ENCODE measurements at places on chromosomes 5 and 9. TPM values are rescaled to one million over a fixed set of nuclear protein-coding genes. Genes with fewer than 3 reads are reported as not detected.

WDR38 gene
- not detected for total RNA-seq

DRD1 gene
- total RNA-seq, result not detected

CLK4 gene
- 106 TPM for total RNA-seq

ADGRD2 gene
- total RNA-seq, result not detected

GPR21 gene
- 1.8 TPM for total RNA-seq

ACOT12 gene
- 1.1 TPM for total RNA-seq

- no peak for DNase-seq
Observed at GRCh38 chr9:91658513-91659105, 235.0 kb upstream of the NFIL3 start.

DNA sequence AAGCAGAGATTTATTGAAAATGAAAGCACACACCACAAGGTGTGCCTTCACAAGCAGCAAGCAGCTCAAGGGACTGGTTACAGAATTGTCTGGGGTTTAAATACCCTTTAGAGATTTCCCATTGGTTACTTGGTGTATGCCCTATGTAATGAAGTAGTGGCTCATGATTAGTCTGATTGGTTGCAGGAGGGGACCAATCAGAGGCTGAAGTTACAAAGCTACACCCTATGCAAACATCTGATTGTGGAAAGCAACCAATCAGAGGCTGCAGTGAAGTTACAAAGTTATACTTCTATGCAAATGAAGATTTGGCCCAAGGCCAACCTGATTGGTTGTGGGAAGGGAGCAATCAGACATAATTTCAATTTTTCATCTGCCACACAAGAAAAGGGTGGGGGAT is 119.9 kb downstream of the C9orf152 start:
- DNase-seq, result no peak

- DNase-seq, result no peak
Observed at GRCh38 chr9:35789541-35789940, 1.9 kb upstream of the NPR2 start.

DNA sequence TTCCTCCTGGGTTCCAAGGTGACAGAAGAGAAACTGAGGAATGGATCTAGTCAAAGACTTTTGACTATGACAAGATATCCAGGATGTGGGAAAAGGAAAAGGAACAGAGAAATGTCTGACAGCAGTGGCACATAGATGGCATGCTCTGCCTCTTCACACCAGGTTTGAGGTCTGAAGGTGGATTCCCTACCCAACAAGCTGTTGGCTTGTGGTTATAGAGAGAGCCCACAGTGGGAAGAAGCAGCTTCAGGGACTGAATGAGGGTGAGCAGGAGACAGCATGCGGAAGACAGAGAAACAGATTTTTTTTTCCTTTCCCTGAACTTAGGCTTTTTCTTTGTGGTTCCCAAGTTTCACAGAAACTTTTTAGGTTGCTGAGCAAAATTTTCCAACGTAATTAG is 20.6 kb downstream of the IFNW1 start:
- DNase-seq, result no peak

- DNase-seq, result no peak
Observed at GRCh38 chr9:112720113-112720780, 2.3 kb upstream of the INIP start.

DNA sequence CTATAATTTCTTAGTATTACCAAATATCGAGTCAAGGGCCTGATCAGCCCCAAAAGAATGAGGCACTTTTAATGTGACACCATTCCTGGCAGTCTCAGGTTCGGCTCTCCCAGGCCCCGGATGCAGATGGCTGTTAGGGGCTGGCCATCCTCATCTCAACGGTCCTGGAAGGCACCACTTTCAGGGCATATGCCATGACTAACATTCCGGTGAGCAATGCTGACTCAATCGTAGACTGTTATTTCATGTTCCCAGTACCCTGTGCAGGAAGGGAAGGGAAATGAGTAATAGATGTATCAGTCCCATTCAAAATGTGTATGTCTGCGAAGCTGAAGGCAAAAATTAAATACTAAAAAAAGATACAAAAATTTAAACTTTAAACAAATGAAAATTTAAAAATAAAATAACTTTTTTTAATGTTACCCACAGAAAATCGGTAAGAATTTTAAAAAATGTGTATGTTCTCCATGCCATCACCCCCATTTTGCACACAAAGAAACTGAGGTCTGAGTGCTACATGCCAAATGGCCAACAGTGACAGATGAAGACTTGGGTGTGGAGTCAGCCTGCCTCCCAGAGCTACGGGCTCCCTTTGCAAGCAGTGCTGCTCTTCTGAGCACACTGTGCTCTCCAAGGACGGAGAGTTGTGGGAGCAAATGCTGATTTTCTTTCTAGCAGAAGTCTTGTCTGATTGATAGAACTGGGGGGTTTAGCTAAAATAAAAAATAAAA is 79.0 kb downstream of the GLDC start:
- no peak for DNase-seq

DNA sequence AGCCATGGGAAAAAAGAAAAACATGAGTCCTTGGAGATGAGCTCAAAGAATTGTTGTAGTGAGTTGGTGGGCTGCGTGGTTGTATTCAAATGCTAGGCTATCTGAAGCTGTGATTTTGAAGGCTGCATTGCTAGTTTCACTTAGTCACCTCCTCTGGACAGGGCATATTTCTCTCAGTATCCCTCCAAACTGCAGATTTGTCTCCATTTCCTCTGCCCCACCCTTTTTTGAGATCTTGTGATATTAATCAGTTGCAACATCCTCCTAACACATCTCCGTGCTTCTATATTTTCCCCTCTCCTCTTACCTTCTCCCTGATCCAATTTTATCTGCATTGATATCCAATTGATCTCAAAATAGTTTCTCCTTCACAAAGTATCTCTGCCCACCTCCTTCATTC is 1048.0 kb upstream of the WWC1 start:
- no peak for DNase-seq

GRCh38 chr9:98425079-98425478 is 169.6 kb upstream of the TBC1D2 start:
- no peak for DNase-seq

GRCh38 chr9:111000202-111000601 is 38.1 kb downstream of the LPAR1 start:
- no peak for DNase-seq

DNA sequence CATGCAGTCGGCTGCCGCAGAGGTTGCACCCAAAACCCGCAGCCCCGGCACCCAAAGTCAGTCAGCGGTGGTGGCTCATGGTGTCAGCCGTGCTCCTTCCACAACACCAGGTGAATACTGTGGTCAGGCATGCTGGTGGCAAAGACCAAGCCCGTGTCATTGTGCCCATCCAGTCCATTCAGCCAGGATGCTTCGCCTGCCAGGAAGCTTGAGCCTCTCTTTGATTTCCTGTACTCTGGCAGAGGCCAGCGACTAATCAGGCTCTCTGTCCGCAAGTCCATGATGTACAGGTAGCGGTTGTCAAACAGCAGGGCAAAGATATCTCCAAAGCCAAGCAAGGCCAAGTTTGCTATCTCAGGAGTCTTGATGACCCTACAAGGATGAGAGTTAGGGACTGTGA is 28.7 kb downstream of the FBXW2 start:
- DNase-seq, result no peak

DNA sequence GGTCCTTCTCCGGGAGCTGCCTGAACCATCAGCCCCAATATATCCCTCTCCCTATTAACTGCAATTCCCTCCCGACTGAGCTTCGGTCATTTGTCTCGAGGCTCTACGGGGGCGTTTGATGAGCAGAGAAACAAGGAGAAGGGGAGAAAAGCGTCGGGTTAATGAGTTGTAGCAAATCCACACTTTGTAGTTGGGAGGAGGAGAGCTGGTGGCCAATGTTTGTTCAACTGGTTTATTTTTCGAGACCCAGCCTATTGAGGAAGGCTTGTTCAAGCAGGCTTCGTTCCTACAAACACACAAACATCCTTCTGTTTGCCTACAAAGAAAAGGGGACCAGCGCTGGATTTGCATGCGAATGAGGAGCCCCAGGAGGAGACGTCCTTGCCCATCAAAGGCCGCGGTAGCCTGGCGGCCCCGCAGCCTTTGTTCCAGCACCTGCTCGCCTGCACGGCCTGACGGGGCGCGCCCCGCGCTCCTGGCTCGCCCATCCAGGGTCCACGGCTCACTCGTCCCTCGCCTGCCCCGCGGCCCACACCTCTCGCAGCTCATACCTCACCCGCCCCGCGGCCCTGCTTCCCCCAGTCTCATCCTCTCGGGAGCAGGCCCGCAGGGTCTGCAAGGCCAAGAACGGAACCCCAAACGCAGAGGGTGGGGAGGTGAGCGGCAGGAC is 4.6 kb downstream of the FOXD1 start:
- no peak for DNase-seq

DNA sequence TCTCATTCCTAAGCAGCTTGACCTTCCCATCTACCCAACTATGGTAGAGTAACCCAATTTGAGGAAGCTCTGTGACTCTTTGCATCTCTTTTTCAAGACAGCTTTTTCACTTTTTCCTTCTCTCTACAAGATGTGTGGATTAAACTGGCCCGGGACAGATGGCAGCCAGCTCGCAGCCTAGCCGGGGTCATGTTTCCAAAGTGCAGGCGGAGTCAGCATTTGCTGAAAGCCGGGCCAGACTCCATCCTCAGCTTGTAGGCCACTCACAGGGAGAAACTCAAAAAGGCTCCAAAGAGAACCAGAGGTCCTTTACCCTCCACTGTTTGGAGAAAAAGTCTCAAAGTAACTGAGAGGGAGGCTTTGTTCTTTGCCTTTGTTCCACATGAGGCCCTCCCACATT is 286.8 kb upstream of the PANK3 start:
- no peak for DNase-seq

- no peak for DNase-seq
Observed at GRCh38 chr9:130023144-130023787, 19.7 kb downstream of the FNBP1 start.

DNA sequence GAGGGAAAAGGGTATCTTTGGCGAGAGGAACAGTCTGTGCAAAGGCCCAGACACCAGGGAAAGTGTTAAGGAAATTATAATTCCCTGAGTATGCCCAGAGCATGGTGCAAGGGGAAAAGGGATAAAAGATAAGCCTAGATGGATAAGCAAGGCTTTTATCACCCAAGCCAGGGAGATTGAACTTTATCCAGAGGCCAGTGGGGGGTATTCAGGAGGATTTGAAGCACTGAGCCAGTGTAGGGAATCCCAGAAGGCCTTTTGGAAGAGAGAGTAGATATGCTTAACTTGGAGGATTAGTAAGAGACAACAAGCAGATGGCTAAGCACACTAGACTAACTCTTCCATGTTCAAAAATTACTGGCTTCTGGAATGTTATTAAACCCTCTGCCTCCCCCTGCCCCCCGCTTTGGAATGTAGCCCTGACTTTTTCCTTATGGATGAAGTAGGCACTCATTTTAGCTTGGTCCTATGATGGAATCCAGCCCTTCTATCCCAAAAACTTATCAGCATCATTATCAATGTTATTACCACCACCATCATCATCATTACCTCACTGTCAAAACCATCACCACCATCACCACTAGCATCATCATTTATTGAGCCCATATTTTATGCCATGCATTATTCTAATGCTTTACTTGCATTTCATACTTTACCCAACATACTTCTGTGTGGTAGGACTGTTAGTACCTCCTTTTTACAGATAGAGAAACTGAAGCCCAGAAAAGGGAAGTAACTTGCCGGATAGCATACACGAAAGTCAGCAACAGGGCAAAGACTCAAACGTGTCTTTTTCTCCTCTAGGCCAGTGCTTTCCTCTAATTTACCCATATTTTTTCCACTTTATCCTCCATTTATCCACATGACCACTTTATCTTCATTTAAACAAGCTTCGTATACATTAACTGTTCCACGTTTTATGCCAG is 237.0 kb downstream of the PAPPA start:
- no peak for DNase-seq

DNA sequence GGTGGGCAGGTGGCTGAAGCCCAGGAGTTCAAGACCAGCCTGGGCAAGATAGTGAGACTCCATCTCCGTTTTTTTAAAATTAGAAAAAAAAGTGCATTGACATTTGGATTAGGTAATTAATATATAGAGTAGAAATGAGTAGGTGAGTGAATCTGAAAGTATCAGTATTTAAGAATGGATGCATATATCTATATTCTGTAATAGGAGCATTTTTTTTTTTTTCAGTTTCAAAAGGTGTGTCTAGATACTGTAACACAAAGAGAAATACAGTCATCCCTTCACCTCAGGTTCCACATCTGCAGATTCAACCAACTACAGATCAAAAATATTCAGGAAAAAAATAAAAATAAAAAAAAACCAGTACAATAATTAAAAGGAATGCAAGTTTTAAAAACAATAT is 50.8 kb downstream of the RBM27 start:
- no peak for DNase-seq

DNA sequence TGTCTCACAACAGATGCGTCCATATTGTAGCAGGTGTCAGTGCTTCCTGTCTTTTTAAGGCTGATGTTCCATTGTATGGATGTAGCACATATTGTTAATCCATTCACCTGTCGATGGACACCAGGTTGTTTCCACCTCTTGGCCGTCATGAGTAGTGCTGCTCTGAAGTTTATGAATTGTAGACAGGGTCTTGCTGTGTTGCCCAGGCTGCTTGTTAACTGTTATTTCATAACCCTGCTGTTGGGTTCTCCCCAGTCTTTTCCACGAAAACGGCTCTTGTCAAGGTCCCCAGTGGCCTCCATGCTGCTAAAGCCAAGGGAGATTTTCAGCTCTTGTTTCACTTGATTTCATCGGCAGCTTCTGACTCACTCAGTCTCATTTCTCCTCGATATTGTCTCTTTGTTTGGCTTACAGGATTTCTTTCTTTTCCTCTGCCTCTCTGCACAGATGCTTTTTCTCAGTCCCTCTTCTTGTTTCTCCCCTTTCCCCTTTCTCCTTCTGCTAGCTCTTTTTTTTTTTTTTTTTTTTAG is 12.1 kb upstream of the PSD2 start:
- no peak for DNase-seq

DNA sequence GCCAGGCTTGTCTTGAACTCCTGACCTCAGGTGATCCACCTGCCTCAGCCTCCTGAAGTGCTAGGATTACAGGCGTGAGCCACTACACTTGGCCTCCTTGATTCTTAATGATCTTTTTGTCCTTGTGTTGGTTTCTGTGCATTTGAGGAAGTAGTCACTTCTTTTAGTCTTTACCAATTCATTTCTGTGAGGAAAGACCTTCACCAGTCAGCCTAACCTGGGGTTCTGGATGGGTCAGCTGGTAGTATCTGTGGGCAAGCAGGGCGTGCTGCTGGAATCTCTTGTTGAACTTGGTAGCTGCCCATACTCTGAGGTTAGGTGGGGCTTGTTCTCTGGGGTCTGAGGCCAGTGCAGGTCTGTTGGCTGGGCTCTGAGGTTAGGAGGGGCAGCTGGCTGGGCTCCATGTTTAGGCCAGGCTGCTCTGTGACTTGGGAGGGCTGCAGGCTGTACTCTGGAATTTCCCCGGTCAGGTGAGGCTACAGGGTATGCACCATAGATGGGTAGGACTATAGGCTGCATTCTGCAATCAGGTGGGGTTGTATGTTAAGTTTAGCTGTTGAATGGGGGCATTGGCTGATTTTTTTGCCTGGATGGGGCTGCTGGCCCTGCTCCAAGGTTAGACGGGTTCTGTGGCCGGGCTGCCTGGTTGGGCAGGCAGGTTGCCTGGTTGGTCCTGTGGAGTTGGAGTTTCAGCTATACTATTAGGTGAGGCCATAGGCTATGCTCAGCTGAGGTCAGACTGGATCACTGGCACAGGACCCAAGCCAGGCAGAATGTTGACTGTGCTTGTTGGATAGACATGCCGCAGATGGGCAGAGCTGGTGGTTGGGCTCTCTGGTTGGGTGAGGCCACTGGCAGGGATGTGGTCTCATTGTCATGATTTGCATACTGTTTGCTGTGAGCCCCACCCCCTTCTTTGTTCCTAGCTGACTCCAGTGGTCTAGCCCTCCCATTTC is 19.2 kb downstream of the UBAP1 start:
- no peak for DNase-seq

All from naive thymus-derived CD4-positive, alpha-beta T cell (primary cell).